ENCODE measurements at places on chromosomes 7 and 10. TPM values are rescaled to one million over a fixed set of nuclear protein-coding genes. Genes with fewer than 3 reads are reported as not detected.

GRCh38 chr7:93148727-93149126 lies 542 bp upstream of the SAMD9L start:
- no peak for DNase-seq

The ZYX gene
- total RNA-seq = 33.7 TPM

DNA sequence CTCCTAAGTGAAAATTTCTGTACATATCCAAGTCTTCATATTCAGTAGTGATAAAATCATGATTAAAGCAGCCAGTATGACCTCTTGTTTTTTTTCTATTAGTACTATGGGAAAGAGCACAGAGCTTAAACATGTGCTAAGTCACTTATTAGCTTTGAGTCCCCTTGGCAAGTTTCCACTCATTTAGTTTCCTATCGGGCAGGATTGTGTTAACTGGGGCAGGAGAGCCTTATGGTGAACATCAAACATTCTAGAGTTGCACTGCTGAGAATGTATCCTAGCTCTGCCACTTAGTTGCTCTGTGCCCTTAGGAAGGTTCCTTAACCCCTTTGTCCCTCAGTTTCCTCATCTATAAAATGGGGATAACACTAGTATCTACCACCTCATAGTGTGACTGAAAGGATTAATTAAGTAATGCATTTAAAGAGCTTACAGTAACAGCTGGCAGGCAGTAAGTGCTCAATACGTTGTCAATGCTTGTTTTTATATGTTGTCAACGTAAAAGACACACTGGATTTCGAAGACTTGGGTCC lies 117.6 kb downstream of the DOCK4 start:
- no peak for DNase-seq

GRCh38 chr7:85237721-85238120 lies 50.9 kb upstream of the SEMA3D start:
- no peak for DNase-seq

- DNase-seq = no peak
These were observed 250.6 kb downstream of the DOCK4 start for GRCh38 chr7:111955616-111956015.

The TCAF2 gene
- 4.8 TPM for total RNA-seq

The AFAP1L2 gene
- 55.0 TPM for total RNA-seq

- no peak for DNase-seq
These were observed 290.9 kb upstream of the SP8 start for GRCh38 chr7:21077602-21078001.

- DNase-seq = no peak
These were observed 3.2 kb downstream of the AMZ1 start for GRCh38 chr7:2691011-2691707.

- DNase-seq = no peak
These were observed 58.3 kb downstream of the CFAP46 start for GRCh38 chr10:132884041-132884440.

DNA sequence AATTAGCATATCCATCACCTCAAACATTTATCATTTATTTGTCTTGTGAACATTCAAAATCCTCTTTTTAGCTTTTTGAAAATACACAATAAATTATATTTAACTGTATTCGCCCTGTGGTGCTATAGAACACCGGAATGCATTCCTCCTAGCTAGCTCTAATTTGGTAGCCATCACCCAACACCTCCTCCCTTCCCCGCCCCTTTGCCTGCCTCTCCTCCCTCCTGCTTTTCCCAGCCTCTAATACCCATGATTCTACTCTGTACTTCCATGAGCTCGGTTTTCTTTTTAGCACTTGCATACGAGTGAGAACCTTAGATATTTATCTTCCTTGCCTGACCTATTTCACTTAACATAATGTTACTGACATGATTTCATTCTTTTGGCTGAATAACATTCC lies 80.1 kb downstream of the ANKRD26 start:
- no peak for DNase-seq

GRCh38 chr7:41705109-41705901 lies 2.4 kb upstream of the INHBA start:
- DNase-seq = peak; percentile 86

- DNase-seq = no peak
These were observed 4.5 kb upstream of the CCDC3 start for GRCh38 chr10:13006037-13006436.

The SLC35G1 gene
- 8.2 TPM for total RNA-seq

The CALML3 gene
- 9.4 TPM for total RNA-seq

DNA sequence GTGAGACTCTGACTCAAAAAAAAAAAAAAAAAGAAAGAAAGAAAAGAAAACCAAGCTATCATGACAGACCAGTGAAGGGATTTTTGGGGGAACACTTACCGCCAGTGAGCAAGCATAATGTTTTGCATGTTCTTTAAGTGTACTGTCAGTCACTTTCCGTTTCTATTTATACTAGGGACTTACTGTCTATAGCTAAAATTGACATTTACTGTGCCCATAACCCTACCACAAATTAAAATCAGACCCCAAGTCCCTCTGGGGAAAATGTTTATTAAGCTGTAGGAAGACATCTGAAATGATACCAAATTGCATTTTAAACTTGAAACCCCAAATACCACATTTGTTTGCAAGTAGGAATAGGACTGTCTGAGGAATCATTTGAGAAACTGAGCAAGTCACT lies 252.8 kb downstream of the TRIL start:
- no peak for DNase-seq

DNA sequence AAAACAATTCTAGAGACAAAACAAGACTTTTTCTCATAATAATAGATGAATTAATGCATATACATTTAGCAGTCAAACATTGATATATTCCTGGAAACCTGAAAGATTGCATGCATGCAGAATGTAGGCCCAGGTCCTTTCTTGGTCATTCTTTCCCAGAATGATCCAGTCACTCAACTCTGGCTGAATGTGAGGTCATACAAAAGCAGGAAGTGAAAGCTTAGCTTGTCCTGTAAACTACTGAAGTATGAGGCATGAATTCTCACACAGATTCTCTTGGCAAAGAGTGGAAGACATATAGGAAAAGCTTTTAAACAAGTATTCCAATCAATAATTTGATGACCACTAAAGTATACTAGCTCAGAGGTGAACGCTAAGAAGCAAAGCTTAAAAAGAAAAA lies 253.9 kb downstream of the PPP1R3A start:
- no peak for DNase-seq

DNA sequence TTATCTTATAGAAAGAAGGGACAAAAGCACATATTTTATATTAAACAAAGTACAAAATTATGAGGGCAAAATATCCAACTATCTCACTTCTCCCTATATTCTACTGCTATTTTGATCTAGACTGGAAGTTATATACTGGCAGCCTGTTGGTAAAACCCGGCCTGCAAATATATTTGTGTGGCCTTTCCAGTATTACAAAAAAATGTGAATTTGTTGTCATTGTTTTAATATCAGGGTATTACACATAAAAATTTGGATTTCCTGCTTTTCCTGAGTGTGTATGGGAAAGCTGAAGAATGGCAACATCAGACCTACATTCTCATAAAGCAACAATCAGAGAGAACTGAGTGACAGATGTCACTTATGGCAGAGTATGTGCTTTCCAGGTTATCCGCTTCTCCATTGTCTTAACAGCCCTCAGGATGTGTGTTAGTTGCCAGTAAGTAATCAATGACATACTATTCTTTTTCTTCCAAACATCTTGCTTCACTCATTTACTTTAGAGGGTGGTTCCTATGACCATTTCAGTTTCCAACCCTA lies 7.3 kb downstream of the SYPL1 start:
- DNase-seq = no peak

GRCh38 chr7:158303121-158303520 lies 284.5 kb downstream of the PTPRN2 start:
- no peak for DNase-seq

GRCh38 chr10:30827531-30828120 lies 198.1 kb upstream of the LYZL2 start:
- peak; percentile 88 for DNase-seq

The SPDYE11 gene
- not detected for total RNA-seq

GRCh38 chr7:265998-266850 lies 23.7 kb upstream of the FOXL3 start:
- no peak for DNase-seq
